Retina (tissue), 1 donor: ENCODE measurements at places on chromosomes 2 and 18.

DNA sequence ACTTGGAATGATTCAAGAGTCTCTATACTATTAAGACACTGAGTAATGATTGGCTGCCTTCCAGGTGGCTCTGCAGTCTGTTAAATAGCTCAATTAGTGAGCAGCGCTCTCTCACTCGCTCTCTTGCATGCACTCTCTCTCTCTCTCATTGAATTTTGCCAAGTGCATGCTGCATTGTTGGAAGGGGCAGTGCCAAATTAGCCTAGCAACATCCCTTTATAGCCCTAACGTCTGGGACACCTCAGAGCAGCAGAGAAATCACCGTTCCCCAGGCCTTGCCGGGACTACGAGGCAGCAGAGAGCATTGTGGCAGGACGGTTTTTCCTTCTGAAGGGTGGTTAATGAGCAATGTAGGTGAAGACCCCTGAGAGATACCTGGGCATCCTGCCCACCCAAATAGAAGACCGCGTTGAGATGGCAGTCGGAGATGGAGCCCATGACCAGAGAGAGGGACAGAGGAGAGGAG lies 447.6 kb upstream of the POU3F3 start:
- peak; percentile 21 for DNase-seq

- no peak for DNase-seq
These were observed 121.0 kb downstream of the RAPGEF4 start for GRCh38 chr2:172856606-172857005.

- DNase-seq, result no peak
These were observed 1580.0 kb downstream of the LRP1B start for GRCh38 chr2:140550821-140551220.

- DNase-seq, result no peak
These were observed 18.0 kb upstream of the MBP start for GRCh38 chr18:77150588-77150987.

GRCh38 chr18:59357928-59358327 lies 1.1 kb downstream of the LMAN1 start:
- no peak for DNase-seq

DNA sequence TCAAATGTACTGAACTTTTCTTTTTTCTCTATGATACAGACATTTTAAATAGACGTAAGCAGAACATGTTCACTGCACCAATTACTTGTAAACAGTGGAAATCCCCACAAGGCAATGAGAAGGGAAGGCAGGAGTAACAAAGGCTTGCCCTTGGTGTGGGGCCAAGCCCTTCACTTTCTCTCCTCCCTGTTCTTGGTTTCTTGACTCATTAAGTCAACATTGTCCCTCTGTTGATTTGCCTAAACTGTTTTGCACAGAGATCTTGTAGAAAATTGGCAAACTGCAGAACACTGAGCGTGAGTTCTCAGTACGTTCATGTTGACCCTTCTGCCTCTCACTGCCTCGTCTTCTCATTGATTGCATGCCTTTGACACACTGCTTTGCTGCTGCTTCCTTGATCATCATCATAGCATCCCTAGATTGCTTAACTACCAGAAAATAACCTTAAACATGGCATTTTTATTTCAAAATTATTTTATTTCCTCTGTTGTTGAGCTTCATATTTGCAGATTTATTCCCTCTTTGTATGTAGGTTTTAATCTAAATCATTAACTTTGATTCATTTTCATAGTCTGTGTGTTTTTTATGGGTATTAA lies 257.7 kb downstream of the PTGR3 start:
- no peak for DNase-seq

- DNase-seq, result no peak
These were observed 441.1 kb downstream of the LRATD1 start for GRCh38 chr2:15073664-15074063.

DNA sequence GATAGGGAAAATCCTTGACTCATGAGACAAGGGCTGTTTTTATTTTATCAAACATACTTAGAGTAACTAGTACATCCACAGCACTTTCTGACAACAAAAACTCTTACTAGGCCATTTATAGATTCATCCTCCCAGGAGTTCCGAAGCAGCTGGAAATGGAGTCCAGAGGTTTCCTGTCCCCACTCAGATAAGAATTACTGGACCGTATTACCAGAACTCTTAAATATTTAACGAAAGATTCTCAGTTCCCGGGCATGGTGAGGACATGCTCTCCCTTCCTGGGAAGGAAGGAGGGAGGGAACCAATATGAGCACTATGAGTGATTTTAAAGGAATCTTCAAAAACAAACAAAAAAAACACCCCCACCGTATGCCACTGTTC lies 41.2 kb downstream of the AKAIN1 start:
- peak; percentile 12 for DNase-seq

- no peak for DNase-seq
These were observed 51.7 kb downstream of the TNS1 start for GRCh38 chr2:217951091-217951490.

- no peak for DNase-seq
These were observed 163.3 kb upstream of the SERPINE2 start for GRCh38 chr2:224202281-224202865.

DNA sequence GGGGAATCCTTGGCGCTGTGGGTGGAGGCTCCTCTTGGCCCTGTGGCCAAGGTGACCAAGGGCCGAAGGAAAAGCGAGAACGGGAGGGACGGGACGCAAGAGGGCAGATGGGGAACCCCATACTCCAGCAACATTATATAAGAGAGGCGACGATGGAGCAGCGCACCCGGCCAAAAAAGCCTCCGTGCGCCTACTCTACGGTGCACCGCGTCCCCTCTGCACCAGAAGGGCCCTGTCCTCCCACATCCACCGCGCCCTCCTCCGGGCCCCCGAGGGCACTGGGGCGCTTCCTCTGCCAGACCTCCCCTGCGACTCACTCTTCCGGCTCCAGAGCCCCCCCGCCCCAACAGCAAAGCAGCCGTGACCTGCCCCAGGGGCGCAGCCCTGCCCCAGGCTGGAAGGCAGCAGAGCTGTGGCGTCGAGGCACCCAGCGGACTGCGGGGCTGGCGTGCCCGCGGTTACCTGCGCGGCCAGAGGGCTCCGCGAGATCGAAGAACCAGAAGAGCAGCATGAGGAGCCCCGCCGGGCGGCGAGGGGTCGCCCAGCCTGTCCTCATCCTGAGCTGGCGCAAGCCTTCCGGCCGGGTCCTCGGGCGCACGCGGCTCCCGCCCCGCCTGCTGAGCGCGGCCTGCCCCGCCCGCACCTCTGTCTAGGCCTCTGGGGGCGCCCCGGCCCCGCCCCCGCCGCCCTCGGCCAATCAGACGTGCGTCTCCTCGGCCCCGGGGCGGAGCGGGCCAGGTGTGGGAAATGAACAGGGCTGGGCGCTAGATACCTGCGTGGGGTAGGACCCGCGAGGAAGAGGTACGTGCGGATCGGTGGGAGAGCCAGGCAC lies 106.3 kb upstream of the CD302 start:
- DNase-seq, result peak; percentile 70

- no peak for DNase-seq
These were observed 41.6 kb downstream of the MGAT5 start for GRCh38 chr2:134295441-134295840.

GRCh38 chr18:3886575-3887322 lies 436.8 kb downstream of the TGIF1 start:
- DNase-seq, result no peak

GRCh38 chr2:207926133-207926988 lies 99.0 kb downstream of the PLEKHM3 start:
- peak; percentile 59 for DNase-seq

- no peak for DNase-seq
These were observed 36.2 kb downstream of the HAT1 start for GRCh38 chr2:171958475-171958874.

- no peak for DNase-seq
These were observed 57.9 kb downstream of the SCN7A start for GRCh38 chr2:166436189-166436588.

GRCh38 chr2:167784084-167784425 lies 463.3 kb downstream of the STK39 start:
- DNase-seq, result no peak

DNA sequence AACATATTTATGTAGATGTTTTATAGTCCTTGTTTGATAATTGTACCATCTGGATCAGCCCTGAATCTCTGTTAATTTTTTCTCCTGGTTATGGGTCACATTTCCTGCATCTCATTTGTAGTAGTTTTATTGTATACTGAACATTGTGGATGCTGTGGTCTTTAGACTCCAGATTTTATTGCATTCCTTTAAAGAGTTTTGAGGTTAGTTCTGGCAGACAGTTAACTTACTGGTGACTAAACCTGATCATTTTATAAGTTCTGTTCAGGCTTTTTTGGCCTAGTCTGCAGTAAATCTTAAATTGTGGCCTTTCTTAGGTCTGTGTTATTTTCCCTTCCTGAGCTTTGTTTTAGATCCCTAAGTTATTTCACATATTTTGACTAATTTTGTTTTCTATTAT lies 84.3 kb downstream of the FANCL start:
- no peak for DNase-seq
